NCI-H1092 treated with DMSO at 0.1 percent for 48 hours (cell line): ENCODE measurements at places on chromosomes 1 and 21.
A peak's percentile ranks its signal among the peaks of the same experiment; 100 is the strongest.

GRCh38 chr1:186948535-186948934, 119.8 kb downstream of the PLA2G4A start:
- no peak for DNase-seq

DNA sequence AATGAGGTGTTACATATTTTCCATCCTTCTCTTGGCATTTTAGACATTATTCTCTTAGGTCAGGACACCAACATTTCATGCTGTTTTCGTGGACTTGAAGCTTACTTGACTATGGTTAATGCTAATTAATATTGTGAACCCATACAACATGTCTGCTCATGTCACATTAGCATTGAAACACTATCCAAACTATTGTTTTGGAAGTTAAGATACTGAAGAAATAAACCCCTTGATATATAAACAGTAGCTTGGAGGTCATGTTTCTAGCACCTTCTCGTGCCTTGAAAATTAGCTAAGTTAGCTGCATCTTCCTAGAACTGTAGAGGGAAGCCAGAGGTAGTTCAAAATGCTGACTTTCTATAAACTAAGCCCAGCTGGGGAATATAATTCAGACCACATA, 288.8 kb downstream of the LTN1 start:
- no peak for DNase-seq

GRCh38 chr1:209356976-209357377, 226.5 kb upstream of the CAMK1G start:
- no peak for DNase-seq

GRCh38 chr21:29487154-29487553, 188.4 kb downstream of the BACH1 start:
- no peak for DNase-seq

DNA sequence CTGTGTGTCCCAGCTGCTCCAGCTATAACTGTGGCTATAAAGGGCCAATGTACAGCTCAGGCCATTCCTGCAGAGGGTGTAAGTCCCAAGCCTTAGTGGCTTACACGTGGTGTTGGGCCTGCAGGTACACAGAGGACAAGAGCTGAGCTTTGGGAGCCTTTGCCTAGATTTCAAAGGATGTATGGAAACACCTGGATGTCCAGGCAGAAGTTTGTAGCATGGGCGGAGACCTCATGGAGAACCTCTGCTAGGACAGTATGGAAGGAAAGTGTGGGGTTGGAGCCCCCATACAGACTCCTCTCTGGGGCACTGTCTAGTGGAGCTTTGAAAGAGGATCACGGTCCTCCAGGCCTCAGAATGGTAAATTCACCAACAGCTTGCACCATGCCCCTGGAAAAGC, 113.9 kb downstream of the RGS21 start:
- no peak for DNase-seq

DNA sequence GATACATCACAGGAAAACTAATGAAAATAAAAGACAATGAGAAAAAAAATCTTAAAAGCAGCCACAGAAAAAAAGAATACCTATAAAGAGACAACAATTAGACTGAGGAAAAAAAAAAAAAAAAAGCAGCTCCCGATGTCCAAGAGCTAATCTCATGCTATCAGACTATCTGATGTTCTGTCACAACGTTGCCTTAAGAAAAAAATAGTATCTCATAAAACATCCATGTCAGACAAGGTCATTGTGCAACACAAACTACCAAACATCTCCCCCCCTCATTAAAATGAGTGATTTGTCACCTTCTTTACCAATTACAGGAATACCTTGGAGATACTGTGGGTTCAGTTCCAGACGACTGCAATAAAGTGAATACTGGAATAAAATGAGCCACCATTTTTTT, 68.9 kb downstream of the ZNF644 start:
- no peak for DNase-seq

DNA sequence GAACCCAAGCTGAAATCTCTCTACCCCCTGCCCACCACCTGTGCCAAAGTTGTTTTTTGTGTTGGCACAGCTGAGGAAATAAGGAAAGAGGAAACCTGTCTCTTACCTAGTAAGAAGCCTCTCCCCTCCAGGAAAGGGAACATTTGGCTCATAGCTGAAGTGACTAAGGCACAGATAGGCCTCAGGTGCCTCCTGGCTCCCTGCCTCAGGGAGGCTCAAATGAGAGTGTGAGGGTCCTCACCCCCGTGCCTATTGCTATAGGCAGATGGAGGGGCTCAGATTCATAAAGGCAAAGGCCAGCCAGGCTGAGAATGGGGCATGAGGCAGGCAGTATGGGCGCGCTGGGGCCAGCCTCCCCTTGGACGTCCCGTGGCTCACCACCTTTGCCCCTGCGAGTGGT, 7.4 kb downstream of the SLC30A2 start:
- no peak for DNase-seq

DNA sequence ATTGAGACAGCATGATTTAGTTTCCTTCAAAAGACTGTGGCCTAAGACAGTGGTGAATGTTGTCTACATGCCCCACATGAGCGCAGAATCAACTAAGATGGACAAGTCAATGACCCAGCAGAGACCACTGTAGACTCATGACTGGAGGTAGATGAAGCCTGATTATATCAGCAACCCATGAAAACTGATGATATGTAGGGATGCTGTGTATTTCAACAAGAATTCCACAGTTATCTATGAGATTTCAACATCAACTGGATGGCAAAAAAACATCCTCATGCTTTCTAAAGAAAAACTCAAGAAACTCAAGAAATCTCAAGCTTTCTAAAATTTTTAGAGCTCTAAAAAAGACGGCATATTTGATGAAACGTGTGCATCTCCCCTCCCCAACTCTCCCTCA, 413.9 kb upstream of the LYPLAL1 start:
- DNase-seq = no peak

GRCh38 chr1:20834780-20835179, 47.7 kb upstream of the HP1BP3 start:
- no peak for DNase-seq

DNA sequence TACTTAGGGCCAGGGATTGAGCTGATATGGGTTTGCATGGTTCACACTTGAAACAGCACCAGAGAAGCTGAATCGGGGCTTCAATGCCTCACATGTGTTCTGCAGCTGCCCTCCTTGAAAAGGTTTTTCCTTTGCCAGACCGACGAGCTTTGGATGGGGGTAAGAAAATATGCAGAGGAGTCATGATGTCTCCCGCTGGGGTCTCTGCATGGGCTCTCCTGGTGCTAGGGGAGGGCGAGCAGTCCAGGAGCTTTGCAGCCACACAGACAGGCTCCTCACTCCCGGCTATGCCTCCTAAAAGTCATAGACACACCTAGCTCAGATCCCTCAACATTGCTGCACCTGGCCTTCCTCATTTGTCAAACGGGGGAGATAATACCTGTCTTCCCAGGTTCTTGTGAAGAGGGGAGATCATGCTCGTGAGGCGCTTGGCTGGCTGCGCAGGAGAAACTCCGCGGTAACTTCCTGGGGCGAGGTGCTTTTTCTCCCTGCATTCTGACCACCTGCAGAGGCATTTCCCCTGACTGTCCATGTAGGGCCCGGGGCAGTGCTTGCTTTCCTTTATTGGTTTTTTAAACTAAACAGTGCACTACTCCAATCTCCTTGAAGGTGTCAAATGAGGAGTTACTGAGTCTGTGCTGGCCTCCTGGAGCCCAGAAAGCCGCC, 112.4 kb downstream of the PLXNA2 start:
- no peak for DNase-seq

GRCh38 chr1:226109829-226110248, 47.3 kb downstream of the H3-3A start:
- DNase-seq = peak; percentile 87

GRCh38 chr1:154615411-154615810, 7.4 kb upstream of the ADAR start:
- DNase-seq = no peak

DNA sequence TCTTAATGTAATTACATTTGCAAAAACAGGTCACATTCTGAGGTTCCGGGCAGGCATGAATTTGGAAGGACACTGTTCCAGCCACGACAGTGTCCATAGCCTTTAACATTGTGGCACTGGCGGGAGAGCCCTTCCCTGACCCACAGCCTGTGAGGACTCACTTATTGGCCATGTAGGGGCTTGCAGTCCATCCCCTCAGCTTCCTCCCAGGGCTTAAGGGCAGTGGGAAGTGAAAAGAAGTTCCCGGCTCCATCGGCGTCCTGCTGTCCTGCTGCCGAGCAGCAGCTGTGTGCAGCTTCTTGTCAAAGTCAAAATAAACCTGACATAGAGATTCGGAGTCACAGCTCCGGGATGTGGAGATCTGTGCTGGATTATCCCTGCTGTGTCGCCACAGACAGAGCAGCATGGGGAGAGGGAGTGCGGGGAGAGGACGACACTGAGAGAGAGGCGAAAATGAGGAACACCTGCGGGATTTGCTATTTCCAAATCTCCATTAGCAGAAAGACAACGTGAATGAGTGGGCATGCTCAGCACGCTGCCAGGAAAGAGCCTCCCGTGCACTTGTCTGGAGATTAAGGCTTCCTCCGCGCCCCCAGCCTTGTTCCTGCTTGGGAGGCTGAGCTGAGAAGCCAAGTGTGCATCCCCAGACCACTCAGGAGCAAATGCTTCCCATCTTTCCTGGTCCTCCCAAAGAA, 260.3 kb downstream of the ASTN1 start:
- DNase-seq = no peak

- DNase-seq = no peak
Measured at GRCh38 chr1:8510041-8510823, 192.3 kb downstream of the SLC45A1 start.

DNA sequence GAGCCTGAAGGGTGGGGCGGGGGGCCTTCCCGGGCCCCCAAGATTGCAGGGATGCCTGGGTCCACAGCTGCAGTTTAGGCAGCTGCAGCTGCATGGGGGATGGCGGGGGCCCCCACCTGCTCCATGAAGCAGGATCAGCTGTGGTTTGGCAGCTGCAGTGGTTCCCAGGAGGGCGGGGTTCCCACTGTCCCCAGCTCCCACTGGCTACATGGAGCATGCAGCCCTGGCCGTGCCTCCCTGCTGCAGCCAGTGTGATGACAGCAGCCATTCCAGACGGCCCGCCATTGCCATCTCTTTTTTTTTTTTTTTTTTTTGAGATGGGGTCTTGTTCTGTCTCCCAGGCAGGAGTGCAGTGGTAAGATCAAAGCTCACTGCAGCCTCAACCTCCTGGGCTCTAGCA, 992 bp upstream of the C1QA start:
- DNase-seq = no peak

DNA sequence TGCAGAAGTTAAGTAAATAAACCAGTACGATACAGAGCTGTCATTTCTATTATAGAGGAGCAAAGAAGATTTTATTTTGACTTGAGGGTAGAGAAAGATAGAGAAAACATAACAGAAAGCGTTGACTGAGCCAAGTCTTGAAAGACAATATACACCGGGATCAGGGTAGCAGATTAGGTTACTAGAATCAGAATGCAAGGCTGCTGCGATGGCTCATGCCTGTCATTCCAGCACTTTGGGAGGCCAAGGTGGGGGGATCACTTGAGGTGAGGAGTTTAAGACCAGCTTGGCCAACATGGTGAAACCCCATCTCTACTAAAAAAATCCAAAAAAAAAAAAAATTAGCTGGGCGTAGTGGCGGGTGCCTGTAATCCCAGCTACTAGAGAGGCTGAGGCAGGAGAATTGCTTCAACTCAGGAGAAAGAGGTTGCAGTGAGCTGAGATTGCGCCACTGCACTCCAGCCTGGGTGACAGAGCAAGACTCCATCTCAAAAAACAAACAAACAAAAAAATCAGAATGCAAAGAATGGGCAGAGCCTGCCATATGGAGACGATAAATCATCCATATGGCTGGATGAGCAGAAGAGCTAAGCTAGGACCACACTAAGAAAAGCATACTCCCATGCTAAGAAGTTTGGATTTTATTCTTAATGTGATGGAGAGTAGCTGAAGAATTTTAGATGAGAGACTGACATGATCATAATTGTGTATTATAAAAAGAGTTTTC, 9.9 kb upstream of the ABCD3 start:
- DNase-seq = no peak

DNA sequence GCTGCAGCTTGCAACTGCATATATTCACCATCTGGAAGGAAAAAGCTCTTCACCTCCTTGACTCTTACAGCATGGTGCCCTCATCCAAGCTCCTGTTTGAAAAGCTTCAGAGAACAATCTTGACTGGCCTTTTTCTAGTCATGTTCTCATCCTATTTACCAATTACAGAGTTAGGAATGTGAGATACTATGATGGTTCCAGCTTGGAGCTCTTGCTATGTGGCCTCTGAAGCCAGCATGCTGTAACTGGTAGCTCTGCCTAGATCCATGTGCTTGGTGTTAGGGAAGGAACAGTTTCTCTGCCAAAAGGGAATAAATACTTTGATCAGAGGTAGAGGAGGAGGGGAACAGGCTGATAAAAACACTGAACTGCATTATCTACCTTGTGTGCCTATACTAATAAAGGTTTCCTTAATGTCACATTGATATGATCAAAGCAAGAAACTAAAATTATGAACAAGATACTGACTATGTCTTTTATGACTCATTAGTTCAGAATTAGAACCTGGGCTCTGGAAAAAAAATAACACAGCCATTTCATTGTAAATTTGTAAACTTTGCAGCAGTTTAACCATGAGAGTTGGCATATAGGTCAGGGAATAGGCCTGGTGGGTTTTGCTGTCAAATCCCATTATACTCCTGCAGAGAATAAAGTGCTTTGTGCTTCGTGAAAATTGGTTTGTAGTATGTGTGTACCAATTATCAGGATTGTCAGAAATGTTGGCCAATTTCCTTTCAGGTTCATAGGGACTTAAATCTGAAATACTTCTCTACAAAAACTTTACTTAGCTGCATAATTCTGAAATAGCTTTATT, 92.7 kb downstream of the LEPR start:
- DNase-seq = no peak

GRCh38 chr1:16458831-16459230, 18.3 kb downstream of the NECAP2 start:
- peak; percentile 81 for DNase-seq

GRCh38 chr1:184157394-184157742, 105.8 kb downstream of the TSEN15 start:
- no peak for DNase-seq

- DNase-seq = no peak
Measured at GRCh38 chr1:235995511-235995910, 69.4 kb downstream of the NID1 start.

DNA sequence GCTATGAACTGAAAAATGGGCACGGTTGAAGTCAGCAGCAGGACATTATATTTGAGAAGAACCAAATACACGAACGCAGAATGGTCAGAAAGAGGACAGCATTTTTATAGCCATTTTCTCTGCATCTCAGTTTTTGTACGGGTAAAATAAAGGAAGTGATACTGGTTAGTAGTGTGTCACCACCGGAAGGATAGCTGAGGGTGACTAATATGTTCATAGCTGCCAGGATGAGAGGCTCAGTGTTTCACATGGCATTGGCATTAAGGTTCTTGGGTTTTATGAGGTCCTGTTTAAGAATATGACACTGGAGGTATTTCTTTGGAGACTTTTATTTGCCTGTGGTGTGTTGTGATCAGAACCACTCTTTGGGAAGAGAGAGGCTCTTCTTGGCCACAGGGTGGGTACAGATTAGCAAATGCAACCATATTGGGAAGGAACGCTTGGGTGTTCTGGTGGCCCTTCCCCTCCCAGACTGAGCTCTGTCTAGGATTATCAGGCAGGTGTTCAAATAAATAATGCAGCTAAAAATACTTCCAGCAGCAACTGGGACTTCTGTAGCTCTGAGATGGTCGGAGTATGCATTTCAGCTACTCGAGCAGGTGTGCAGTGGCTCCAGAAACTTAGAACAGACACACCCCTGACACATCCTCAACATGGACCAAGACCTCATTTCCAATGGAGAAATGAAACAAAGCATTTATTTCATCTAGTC, 158.2 kb downstream of the PBX1 start:
- no peak for DNase-seq

- DNase-seq = peak; percentile 70
Measured at GRCh38 chr1:31926853-31927660, 11.1 kb downstream of the PTP4A2 start.
